ENCODE measurements at places on chromosomes 6 and 20. TPM values are rescaled to one million over a fixed set of nuclear protein-coding genes. Genes with fewer than 3 reads are reported as not detected.

The COL10A1 gene
- not detected for total RNA-seq

The UST gene
- total RNA-seq: 1.7 TPM

The TFAP2D gene
- total RNA-seq: not detected

- DNase-seq: no peak
Observed at GRCh38 chr6:148514091-148514845, 171.6 kb downstream of the SASH1 start.

DNA sequence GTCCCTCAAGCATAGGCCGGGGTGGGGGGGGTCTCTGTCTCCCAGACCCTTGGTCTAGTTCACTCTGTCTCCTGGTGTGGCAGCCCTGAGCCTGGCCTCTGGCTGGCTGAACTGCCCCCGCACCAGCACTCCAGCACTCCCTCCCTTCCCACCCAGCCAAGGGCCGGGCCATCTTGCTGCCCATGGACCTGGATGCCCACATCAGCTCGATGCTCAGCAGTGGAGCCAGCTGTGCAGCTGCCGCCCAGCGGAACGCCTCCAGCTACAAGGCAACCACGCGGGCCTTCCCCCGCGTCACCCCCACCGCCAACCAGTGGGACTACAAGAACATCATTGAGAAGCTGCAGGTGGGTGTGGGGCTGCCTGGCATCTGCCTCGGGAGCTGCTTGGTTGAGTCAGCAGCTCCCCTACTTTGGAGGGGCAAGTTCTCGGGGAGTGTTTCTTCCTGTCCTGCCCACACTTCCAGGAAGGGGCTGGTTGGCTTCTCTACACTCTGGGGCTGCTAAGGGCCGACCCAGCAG is 28.4 kb downstream of the UQCC2 start:
- DNase-seq: no peak

The TINAG gene
- not detected for total RNA-seq

GRCh38 chr20:37943501-37944455 is 40.9 kb downstream of the VSTM2L start:
- DNase-seq: no peak

The SNAI1 gene
- total RNA-seq: 4.4 TPM

DNA sequence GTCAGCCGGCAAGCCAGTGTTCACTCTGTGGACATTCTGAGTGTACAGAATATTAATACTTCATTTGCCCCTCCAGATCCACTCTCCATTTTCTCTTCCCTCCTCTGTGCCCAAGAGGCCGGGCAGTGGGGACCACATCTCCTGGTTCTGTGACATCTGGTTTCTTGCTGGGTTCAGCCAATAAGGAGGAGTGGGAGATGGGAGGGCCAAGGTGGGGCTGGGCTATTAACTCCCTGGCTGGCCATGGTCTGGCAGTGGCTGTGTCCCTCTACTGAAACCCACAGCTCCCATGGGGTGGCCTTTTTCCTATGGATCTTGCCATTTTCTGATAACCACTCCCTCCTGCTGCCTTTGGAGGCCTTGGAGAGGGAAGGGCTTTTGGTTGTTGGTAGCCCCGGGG is 30.0 kb upstream of the SALL4 start:
- DNase-seq: no peak

The SLC12A5 gene
- total RNA-seq: 20.9 TPM

The GPRC6A gene
- total RNA-seq: not detected

The MYMX gene
- total RNA-seq: not detected

The FGD2 gene
- not detected for total RNA-seq

- peak; percentile 67 for DNase-seq
Observed at GRCh38 chr20:2596673-2597279, 55.7 kb upstream of the NOP56 start.

The SALL4 gene
- 18.4 TPM for total RNA-seq

GRCh38 chr20:41011551-41012067 is 17.0 kb upstream of the TOP1 start:
- DNase-seq: no peak
